Left lobe of liver (tissue), 2 donors: ENCODE measurements at places on chromosomes 5 and 9.

DNA sequence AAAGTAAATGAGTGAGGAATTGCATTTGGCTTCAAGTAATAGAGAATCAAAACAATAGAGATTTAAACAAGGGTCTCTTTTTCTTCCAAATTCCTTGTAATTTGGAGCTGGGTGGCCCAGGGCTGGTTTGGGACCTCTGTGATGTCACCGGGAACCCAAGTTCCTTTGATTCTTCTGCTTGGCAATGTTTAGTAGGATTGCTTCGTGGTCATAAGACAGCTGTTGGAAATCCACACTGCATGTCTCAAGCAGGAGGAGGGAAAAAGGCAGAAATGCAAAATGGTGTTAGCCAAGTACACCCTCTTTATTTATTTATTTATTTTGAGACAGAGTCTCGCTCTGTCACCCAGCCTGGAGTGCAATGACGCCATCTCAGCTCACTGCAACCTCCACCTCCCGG, 72.6 kb upstream of the IL12B start:
- no peak for DNase-seq

DNA sequence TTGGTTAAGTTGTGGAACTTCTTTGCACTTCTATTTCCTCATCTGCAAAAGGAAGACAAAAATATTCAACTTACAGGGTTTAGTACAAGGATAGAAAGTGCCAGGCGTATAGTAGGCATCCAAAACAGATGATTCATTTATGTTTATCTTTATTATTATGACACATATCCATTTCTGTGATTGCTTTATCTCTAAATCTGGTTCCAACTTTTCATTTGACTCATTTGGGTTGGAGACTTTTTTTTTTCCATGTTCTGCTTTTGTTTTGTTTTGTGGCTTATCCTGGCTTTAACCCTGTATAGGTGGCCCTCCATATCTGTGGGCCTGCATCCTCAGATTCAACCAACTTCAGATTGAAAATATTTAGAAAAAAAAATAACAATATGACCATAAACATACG, 186.7 kb upstream of the SLC24A2 start:
- DNase-seq: no peak

- DNase-seq: no peak
These were observed 40.0 kb upstream of the MYO10 start for GRCh38 chr5:16975950-16976624.

DNA sequence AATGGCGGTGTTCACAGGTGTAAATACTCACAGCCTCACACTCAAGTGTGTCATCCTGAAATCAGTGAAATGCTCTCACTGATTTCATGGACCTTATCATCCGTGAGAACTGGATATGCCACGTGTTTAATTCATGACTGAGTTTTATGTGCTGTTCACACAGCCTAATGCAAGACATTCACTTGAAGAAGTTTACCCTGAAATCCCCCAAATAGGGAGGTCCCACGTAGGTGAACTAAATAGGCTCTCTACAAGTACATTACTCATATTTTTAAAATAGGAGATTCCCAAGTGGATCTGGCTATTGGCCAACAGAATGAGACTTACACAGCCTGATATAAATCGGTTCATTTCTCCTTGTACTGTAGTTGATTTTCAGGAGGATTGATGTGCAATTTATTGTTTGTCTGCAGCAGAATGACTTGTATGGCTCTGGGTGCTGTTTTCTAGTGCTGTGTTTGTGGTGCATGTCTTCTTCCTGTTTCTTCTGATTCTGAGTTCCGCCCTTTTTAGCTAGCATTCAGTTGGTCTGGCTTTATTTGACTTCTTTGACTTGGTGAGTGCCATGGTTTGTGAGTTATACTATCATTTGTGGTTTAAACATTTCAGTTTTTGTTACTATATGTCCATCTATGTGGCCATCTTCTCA, 25.1 kb downstream of the TRIO start:
- DNase-seq: no peak

- peak; percentile 95 for DNase-seq
These were observed 7.8 kb upstream of the ORM1 start for GRCh38 chr9:114314881-114315722.

GRCh38 chr5:10161778-10162177, 87.9 kb downstream of the ATPSCKMT start:
- DNase-seq: no peak
